Stimulated activated CD8-positive, alpha-beta memory T cell treated with anti-CD3 and anti-CD28 coated beads, Interleukin-2, amount 100 ng/mL, for 1 hour (primary cell): ENCODE measurements at places on chromosomes 5 and 9.

DNA sequence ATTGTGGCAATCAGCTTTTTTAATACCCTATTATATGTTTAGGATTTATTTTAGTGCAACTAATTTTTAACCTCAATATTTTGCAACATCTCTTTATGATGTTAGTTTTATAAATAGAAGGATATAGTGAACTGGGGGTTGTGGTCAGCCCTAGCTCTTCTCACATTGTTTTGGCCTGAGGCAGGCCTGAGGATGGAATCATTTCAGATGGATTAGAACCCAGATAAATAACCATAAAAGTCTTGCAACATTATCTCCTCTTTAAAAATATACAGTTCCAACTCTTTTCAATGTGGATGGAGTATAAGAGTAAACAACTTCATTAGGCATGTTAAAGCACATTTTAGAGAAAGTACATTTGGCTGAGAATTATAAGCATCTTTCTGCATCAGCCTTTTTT, 522.7 kb downstream of the NR2F1-AS1 start:
- DNase-seq = no peak

DNA sequence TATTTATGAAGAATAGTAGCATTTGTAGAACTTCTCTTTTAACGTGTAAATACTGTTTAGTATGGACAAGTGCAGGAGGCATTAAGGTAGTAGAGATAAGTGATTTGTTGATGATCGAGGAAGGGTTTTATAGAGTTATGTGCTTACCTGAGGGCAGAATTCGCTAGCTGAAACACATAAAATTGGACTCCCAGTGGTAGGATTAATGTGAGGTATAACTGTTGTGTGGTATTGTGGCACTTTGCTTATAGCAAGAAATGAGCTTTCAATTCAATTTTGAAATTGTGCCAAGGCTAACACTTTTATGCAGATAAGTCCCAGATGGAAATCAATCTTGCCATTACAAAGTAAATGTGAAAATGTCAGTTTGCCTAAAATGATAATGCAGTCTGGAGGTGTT, 1.2 kb downstream of the AP3S1 start:
- DNase-seq = no peak

GRCh38 chr5:157561110-157561509, 14.5 kb downstream of the ADAM19 start:
- no peak for DNase-seq

GRCh38 chr9:70257502-70257901, 1.3 kb upstream of the SMC5 start:
- no peak for DNase-seq

DNA sequence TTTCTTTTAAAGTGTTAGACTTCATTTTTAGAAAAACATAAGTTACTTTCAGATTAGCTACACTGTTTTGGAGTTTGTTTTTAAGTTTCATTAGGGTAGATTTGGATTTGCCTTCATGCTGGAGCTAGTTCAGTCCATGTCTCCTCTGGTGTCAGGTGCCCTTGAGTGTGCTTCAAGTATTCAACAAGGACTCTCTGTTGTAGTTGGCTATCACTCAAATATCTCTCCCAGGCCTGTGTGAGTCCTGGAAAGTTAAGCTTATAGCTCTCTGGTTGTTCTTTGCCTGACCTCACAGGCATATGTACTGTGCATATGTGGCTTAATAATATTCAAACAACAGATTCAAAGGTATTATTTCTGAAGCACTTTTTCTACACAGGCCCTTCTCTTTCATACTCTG, 45.4 kb downstream of the PTBP3 start:
- no peak for DNase-seq

DNA sequence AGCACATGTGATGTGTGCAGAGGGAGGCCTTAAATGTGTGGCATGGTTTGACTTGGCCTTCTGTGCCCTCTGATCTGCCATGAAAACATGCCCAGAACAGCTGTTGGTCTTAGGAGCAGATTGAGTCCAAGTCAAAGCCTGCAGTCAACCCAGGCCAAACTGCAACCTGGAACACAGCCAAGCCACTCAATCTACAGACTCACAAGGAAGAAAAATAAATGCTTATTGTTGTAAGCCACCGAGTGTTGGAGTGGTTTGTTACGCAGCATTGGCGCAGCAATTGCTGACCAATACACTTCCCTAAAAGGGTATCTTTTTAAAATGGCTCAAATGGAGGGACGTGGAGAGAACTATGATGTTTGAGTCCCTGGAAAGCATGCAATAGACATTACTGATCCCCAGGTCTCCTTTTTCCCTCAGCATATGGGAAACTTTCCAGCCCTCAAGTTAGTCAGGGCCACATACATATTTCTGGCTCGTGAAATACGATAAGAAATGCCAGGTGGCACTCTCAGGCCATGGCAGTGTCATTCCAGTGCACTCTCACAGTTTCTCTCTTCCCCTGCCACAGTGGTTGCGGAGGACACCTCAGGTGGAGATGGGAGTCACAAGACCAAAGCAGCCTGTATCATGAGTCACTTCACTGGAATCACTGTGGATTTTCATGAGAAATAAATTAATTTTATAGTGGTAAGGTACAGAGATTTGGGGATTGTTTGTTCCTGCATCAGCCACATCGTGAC, 168.0 kb upstream of the ZNF618 start:
- no peak for DNase-seq

GRCh38 chr9:110928599-110928998, 109.7 kb downstream of the LPAR1 start:
- DNase-seq = no peak

GRCh38 chr9:32986971-32987370, 14.5 kb downstream of the APTX start:
- DNase-seq = no peak

- DNase-seq = no peak
Measured at GRCh38 chr5:130571076-130571475, 594.0 kb downstream of the HINT1 start.

DNA sequence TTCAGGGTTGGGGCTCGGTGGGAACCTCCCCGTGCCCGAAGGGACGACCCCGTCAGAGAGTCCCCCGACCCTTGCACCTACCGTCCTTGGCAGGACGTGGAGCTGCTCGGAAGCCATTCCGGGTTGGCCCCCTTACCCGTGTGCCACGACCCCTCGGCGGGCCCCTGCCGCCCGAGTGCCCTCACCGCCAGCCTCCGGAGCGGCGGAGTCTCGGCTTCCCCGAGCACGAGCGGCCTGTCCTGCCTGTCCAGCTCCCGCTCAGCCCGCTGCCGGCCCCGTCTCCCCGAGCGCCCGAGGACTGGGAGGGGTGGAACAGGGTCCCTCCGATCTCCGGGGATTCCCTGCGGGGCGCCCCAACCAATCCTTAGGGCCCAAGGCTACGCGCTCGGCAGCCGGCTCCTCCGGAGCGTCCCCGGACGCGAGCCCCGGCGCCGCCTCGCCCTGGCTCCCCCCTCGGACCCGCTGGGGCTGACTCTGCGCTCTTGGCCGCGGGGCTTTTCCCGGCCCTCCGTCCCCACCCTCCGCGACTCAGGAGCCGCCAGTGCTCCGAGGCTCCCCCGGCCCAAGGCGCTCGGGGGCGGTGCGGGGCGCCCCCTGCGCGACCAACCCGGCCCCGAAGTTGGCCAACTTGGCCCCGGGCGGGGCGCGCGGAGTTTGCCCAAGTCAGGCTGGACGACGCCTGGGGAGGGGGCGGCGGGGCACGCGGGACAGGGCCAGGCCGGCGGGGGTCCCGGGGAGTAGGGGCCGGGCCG, 654 bp downstream of the ADAMTS2 start:
- DNase-seq = no peak
